ENCODE measurements at places on chromosomes 4 and X.

GRCh38 chrX:41335198-41335957 lies 1.4 kb downstream of the DDX3X start:
- DNase-seq: no peak

DNA sequence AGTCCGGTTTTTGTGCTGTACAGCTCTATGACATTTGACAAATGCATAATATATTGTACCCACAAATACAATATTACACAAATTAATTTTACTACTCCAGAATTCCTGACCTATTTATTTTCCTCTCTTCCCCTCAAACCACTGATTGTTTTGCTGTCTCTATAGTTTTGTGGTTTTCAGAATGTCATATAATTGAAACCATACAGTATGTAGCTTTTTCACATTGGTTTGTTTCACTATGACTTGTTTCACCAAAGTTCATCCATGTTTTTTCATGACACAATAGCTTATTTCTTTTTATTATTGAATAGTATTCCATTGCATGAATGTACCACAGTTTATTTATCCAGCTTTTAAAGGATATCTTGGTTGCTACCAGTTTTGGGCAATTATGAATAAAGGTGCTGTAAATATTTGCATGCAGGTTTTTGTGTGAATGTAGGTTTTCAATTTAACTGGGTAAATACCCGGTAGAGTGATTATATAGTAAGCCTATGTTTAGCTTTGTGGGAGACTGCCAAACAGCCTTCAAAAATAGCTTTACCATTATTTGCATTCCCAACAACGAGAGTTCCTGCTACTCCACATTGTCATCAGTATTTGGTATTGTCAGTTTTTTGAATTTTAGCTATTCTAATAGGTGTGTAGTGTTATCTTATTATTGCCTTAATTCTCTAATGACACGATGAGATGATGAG lies 25.9 kb downstream of the RNF175 start:
- DNase-seq: no peak

DNA sequence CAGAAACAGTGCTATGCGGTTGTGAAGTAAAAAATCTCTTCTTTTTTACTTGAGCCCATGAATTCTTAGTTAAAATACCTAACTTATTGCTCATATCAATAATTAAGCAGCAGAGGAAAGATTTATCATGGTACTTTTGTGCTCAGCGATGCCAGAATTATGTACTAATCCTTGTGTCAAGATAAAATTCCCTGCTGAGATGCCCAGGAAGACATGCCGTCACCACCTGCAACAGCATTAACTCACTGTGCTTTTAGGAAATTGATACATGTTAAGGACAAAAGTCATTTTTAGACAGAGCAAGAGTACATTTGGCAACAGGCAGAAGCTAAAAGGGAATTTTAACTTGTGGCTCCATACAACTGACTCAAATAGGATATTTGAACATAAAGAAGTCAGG lies 138.9 kb downstream of the NPNT start:
- no peak for DNase-seq

- DNase-seq: no peak
Measured at GRCh38 chrX:68912113-68912512, 83.3 kb downstream of the EFNB1 start.

DNA sequence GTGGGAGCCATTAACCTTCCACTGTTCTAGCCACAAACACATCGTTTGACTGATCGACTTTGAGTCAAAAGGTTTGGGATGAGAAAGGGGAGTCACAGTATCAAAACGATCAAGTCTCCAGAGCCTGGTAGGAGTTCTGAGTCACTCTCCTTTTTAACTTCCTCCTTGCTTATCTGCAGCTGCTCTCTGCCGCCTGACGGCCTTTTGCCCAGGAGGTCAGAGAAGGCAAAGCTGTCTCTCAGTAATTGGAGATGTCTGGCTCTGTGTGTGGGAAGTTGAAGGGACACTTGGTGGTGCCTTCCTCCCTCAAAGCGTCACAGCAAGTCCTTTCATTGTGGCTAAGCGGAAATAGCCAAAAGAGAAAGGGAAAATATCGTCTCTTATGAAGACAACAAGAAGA lies 63.1 kb downstream of the ANOS1 start:
- DNase-seq: no peak

GRCh38 chrX:46407036-46407752 lies 138.0 kb downstream of the ZNF674 start:
- DNase-seq: no peak

GRCh38 chr4:109083911-109084310 lies 218.5 kb downstream of the COL25A1 start:
- DNase-seq: no peak

- DNase-seq: no peak
Measured at GRCh38 chr4:47010347-47010911, 17.0 kb upstream of the GABRA4 start.

DNA sequence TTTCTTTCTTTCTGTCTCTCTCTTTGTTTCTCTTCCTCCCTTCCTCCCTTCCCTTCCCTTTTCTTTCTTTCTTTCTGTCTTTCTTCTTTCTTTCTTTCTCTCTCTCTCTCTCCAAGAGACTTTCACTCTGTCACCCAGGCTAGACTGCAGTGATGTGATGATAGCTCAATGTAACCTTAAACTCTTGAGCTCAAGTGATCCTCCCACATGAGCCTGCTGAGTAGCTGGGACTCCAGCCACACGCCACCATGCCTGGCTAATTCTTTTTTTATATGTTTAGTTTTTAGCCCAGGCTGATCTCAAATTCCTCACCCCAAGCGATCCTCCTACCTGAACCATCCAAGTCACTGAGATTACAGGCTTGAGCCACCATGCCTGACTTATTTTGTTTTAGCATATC lies 64.3 kb upstream of the EMCN start:
- no peak for DNase-seq

GRCh38 chrX:1011691-1012283 lies 200.7 kb downstream of the CRLF2 start:
- no peak for DNase-seq

GRCh38 chrX:133598601-133599335 lies 183.5 kb upstream of the GPC4 start:
- no peak for DNase-seq

DNA sequence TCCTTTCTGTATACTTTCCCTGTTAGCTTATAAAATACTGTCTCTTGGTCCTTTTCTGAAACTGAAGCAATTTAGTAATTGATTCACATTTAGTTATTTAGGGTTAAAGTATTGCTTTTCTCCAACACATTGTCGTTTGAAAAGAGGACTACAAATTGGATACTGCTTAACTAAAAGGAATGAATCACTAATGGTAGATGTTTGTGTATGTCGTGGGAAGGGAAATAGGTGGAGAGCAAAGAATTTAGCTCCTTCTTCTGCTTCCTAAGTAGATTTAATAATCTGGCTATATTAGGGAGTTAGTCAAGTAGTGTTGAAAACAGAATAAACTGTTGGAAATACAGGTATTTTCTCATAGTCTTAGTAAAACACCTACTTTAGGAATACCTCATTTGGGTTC lies 27.9 kb downstream of the SLAIN2 start:
- no peak for DNase-seq

DNA sequence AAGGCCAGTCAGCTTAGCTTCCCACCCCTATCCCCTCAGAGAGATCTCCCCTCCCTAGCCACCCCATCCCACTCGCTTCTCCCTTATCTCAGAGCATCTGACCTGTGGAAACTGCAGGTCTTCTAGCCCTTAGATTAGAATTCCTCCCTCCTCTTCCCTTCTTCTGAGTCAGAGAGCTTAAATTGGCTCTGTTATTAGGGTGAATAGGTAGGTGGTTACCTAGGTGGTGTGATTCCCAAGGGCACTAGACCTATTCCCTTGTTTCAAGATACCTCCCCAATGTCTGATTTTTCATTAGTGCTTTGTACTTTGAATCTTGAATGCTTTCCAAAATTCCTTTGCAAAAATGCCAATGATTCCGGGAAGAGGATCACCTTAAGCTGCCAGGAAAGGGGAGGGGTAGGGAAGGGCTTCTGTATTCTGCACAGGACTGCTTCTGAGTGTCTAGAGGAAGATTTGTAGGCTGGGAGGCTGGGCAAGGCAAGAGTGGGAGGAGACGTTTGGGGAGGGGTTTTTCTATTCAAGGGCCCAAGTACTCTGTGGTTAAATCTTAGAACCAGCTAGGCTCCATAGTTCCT lies 24.5 kb upstream of the MSN start:
- DNase-seq: no peak

- DNase-seq: peak; percentile 31
Measured at GRCh38 chrX:8815460-8816065, 14.4 kb upstream of the FAM9A start.

DNA sequence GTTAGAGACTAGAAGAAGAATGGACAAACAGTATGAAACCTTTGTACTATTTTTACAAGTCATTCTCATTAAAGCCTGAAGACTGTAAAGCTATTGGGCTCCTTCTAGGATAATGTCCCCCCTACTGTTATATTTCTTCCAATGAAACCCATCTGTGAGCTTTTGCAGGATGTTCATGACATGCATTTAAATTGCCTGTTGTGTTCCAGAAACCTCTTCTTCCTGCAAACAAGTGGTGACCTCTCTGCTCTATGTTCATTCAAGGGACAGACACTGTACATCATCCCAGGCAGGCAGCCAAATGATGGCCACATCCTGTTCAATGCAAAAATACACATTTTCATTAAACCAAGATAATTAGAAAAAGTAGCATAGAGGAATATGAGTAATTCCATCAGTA lies 128.0 kb downstream of the C4orf33 start:
- DNase-seq: no peak

- DNase-seq: no peak
Measured at GRCh38 chrX:45774961-45775360, 574.3 kb upstream of the DIPK2B start.

DNA sequence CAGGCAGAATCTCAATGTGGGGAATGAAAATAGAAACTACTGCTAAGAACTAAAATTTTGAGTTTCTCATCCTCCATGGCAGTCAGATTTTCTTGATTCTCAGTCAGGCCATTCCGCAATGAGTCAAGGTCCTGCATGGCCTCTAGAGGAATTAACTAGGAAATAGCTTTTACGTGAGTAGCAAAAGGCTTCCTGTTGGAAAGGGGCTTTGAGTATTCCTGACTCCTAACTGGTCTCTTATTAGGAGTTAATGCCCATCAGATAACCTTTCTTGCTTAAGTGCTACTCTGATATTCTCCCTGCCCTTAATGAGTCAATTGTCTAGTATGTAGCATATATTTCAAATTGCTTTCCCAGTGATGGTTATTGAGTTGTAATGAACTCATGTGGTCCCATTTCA lies 65.7 kb upstream of the ARHGAP24 start:
- DNase-seq: no peak

DNA sequence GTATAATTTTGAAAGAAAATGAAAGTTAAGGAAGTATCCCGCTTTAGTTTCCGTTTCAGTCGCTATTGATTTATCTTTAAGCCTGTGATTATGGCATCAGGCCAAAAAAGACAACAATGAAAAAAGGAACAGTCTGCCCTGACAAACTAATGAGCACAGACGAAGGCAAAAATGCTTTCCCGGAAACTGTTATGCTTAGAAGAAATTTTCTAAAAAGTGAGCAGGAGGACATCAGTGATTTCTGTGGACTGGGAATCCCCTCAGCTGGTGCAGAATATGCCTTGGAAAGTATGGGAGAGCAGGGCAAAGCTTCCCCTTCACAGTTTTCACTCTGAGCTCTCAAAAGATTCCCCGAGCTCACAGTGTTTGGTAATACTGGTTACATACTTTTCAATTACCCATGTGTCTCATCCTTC lies 5.1 kb upstream of the CXCL10 start:
- no peak for DNase-seq

- peak; percentile 74 for DNase-seq
Measured at GRCh38 chr4:153152501-153153338, 51.5 kb upstream of the TRIM2 start.

DNA sequence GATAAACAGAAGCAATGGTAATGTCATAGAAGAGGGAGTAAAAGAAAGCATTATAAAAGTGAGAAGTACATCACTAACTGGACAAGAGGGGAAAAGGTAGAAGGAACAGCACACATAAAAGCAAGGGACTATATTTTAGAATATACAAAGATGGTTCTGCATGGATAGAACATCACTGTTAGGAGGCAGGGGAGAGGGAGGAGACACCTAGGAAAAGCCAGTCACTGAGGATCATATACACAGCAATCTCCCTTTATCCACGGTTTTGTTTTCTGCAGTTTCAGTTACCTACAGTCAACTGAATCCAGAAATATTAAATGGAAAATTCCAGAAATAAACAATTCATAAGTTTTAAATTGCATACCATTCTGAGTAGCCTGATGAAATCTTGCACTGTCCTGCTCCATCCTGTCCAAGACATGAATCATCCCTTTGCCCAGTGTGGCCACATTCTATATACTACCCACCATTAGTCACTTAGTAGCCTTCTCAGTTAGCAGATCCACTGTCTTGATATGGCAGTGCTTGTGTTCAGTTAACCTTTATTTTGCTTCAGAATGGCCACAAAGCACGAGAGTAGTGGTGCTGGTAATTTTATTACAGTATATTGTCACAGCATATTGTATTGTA lies 74.2 kb downstream of the PPA2 start:
- no peak for DNase-seq

DNA sequence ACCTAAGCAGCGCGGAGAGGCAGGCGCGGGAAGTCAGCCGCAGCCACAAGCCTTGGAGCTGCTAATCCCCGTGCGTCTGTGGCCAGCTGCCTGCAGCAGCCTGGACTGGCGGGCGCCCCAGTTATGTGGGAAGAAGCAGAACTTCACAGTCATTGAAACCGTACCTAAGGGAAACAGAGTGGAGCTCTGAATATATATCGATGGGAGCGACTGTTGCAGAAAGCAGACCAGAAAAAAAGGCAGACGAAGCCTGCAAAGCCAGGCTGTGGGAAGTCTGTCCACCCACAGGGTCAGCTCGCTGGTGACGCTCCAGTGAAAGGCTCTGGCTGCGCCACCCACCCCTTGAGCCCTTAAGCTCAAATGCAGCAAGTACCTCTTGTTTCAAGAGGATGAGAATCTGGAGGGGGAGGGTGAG lies 24.7 kb downstream of the KCNE5 start:
- DNase-seq: peak; percentile 5

DNA sequence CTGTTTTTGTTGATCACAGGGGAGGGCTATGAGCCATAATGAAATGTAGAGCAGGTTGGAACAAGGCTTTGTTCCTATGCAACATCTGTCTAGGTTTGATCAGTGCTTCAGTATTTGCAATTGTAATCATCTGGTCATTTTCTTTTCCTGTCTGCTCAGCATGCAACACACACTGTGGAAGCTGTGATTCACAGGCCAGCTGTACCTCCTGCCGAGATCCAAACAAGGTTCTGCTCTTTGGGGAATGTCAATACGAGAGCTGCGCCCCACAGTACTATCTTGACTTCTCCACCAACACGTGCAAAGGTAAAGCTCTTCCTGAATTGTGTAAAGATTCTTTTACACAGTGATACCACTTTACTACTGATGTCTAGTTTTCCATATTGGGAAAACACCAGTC lies 181.9 kb upstream of the ANXA3 start:
- no peak for DNase-seq

DNA sequence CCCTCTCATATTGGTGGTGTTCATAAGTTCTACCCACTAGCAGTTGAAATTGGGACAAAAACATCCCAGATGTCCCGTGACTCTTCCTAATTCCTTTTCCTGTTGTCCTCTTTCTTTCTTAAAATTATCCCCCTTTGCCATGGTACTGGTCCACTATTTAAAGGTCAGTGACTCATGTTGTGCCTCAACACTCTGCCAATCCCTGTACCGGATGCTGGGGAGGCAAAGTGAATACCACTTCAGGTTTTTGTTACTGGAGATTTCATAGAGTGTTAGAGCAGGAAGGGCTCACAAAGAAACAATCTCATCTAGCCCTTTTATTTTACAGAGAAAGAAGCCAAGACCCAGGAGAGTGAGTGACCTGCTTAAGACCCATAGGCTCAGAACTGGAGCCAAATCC lies 24.6 kb downstream of the SEPTIN11 start:
- no peak for DNase-seq
